ENCODE measurements at places on chromosomes 2 and 18.
A peak's percentile ranks its signal among the peaks of the same experiment; 100 is the strongest.

GRCh38 chr2:101868525-101868924 lies 123.2 kb upstream of the IL1R2 start:
- H3K27ac ChIP-seq: no peak overlapping the region
- no peak overlapping the region for H3K4me3 ChIP-seq
- H3K36me3 ChIP-seq: peaks cover 95% of the 10 kb centered on the region

- H3K4me3 ChIP-seq: no peak overlapping the region
- H3K27ac ChIP-seq: no peak overlapping the region
- H3K4me1 ChIP-seq: no peaks in the 10 kb centered on the region
- no peaks in the 10 kb centered on the region for H3K36me3 ChIP-seq
These were observed 44.0 kb downstream of the SGPP2 start for GRCh38 chr2:222468346-222468745.

GRCh38 chr2:55107436-55107835 lies 57.2 kb upstream of the RTN4 start:
- no peaks in the 10 kb centered on the region for H3K27me3 ChIP-seq
- H3K36me3 ChIP-seq: no peaks in the 10 kb centered on the region
- no peak for DNase-seq

GRCh38 chr18:51051105-51051712 lies 21.2 kb downstream of the SMAD4 start:
- no peak for DNase-seq
- H3K27me3 ChIP-seq: no peaks in the 10 kb centered on the region
- no peaks in the 10 kb centered on the region for H3K4me1 ChIP-seq
- H3K27ac ChIP-seq: no peak overlapping the region
- H3K4me3 ChIP-seq: no peak overlapping the region

DNA sequence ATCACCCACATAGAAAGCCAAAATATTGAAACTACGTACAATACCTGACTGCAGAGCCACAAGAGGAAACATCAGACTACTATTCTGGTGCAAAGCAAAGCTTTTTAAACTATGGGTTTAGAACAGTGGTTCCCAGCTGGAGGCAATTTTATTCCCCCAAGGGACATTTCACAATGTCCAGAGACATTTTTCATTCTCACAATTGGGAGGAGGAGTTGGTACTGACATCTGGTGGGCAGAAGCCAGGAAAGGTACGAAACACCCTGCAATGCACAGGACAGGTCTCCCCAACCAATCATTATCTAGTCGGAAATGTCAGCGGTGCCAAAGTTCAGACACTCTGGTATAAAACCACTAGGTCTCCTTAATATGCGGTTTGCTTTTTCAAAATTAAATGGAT lies 88.4 kb upstream of the ARL5A start:
- no peak overlapping the region for H3K4me3 ChIP-seq
- no peak for DNase-seq
- no peaks in the 10 kb centered on the region for H3K27me3 ChIP-seq
- no peaks in the 10 kb centered on the region for H3K4me1 ChIP-seq
- H3K27ac ChIP-seq: no peak overlapping the region
- H3K36me3 ChIP-seq: no peaks in the 10 kb centered on the region

DNA sequence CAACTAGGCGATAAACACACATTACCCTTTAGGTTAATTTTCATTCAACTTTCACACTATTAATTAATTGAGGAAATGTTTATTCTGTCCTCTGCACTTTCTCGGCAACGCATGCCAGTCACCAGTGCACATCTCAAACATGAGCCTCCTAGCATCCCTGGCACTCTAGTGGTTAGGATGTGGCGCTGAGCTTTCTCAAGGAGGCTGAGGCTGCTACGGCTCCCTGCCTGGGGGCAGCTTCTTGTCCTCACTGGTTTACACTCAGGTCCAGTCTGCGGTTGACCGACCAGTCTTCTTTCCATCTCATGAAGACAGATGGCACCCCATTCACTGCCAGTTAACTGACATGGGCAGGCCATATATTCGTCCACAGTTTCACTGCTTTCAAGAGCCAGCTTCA lies 463.4 kb downstream of the EIPR1 start:
- H3K27me3 ChIP-seq: no peaks in the 10 kb centered on the region
- no peaks in the 10 kb centered on the region for H3K36me3 ChIP-seq
- H3K27ac ChIP-seq: no peak overlapping the region
- DNase-seq: no peak
- H3K4me1 ChIP-seq: no peaks in the 10 kb centered on the region
- no peak overlapping the region for H3K4me3 ChIP-seq

DNA sequence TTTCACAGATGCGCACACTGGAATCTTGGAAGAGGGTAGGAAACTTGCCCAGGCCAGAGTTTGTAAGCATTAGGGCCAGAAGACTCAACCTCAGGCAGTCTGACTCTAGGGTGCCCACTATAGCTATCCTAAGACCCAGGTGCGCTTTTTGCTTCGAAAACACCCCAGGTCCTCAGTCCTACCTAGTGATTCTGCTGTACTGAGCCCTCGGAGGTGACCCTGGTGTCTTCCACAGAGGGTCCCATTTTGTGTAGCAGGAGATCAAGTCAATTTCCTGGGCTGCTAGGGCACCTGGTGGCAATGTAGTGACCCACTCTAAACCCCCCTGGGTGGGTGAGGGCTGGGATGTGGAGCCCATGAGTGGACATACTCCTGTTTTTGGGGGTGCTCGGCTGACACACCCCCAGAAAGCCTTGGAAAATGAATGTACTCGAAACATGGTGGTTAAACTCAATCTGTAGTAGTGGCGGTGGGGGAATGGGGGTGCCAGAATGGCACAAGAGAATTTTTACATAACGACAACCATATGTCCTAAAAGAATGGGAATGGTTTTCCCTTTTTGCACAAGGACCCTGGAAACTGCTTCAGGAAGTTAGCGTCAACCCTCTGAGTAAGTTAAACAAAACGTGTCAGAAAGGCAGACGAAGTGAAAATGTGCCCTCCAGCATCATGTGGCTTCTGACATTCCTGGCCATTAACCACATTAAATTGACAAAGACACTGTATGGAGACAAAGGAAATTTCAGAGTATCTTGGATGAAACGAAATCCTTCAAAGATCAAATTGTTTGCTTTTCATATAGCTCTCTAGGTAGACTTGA lies 218.0 kb upstream of the COPS8 start:
- peaks cover 3% of the 10 kb centered on the region for H3K4me1 ChIP-seq
- no peaks in the 10 kb centered on the region for H3K27me3 ChIP-seq
- peak; percentile 51 for DNase-seq
- H3K36me3 ChIP-seq: no peaks in the 10 kb centered on the region
- H3K4me3 ChIP-seq: no peak overlapping the region

DNA sequence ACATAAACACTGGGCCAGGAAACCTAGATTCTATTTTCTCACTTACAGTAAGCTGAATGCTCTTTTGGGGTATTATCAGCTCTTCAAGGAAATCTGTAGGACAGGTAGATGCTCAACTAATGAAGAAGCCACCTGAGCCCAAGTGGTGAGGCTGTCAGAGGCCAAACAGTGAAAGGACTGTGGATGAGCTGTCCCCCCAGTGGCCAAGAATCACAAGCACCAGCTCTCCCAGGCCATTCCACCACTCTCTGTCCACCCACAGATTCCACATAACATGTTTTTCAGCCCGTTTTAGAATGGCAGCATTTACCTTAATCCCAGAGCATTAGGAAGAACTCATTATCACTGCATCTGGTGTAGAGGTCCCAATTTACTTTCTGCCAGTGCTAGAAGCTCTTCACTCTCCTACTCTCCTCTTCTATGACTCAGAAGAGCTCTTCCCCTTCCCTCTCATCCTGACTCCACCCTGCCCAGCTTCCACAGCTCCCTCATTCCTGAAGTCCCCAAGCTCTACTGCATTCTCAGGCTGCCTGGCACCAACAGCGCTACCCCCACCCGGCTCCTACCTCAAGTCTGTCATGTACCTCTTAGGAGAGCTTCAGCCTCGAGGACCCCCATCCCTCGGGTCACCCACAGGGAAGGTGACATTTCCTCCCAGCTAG lies 43.8 kb upstream of the GORASP2 start:
- H3K27me3 ChIP-seq: no peaks in the 10 kb centered on the region
- no peaks in the 10 kb centered on the region for H3K4me1 ChIP-seq
- no peak for DNase-seq
- no peak overlapping the region for H3K4me3 ChIP-seq

DNA sequence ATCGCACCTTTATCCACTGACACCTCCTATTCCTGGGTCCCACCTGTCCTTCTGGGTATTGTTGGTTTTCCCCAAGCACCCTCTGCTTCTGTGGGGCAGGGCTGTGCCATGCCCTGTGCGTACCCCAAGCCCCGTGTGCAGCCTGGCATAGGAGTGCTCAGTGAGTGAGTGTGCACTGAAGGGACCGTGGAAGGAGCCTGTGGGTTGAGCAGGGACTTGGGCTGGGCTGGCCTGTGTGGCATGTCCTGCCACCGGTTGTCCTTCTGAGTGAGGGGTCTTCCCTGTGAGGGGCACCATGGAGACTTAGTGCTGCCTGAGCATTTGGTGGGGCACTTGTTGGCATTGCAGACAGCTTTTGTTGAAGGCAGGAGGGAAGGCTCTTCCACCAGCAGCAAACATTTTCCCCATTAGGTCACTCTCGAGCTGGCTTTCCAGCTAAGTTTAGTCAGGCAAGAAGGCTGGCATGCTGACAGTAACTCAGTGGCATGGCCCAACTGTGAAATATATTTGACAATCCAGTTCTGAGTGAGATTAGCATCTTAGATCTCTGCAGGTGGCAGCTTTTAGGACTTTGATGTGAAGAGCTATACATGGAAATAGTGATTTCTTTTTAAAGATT lies 64.7 kb downstream of the LPIN1 start:
- peaks cover 25% of the 10 kb centered on the region for H3K36me3 ChIP-seq
- no peak for DNase-seq
- no peak overlapping the region for H3K4me3 ChIP-seq
- H3K4me1 ChIP-seq: no peaks in the 10 kb centered on the region
- H3K27me3 ChIP-seq: no peaks in the 10 kb centered on the region
- no peak overlapping the region for H3K27ac ChIP-seq

DNA sequence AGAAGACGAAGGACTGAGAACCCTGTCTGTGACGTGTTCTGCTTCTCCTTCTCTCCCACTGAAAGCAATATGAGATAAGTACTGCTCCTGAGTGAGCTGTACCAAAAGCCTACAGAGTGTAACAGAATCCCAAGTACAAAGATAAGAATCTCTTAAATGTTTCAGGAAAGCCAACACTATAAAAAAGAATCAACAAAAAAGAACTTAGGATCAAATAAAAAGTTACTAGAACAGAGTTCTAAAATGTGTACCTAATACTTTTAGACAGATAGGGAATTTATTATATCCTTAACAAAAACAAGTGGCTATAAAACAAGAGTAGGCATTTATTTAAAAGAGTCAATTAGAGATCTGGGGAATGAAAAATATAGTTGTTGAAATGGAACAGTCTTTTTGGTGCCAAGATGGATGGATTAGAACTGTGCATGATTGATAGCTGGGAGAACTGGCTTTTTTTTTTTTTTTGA lies 49.0 kb downstream of the NCOA1 start:
- H3K36me3 ChIP-seq: no peaks in the 10 kb centered on the region
- no peaks in the 10 kb centered on the region for H3K27me3 ChIP-seq

- no peaks in the 10 kb centered on the region for H3K36me3 ChIP-seq
- H3K4me3 ChIP-seq: no peak overlapping the region
- H3K4me1 ChIP-seq: no peaks in the 10 kb centered on the region
- no peak overlapping the region for H3K27ac ChIP-seq
These were observed 5.9 kb downstream of the ARID5A start for GRCh38 chr2:96542357-96542977.

GRCh38 chr2:182426918-182427240 lies at the start of gene PDE1A:
Gene PDE1A, minus strand, starts transcription at chr2:182427036.
- no peak within 1 kb of the TSS for H3K4me3 ChIP-seq
- no peaks in the 10 kb centered on the region for H3K36me3 ChIP-seq
- no peaks in the 10 kb centered on the region for H3K4me1 ChIP-seq

GRCh38 chr2:172612051-172612450 lies 56.2 kb downstream of the PDK1 start:
- H3K36me3 ChIP-seq: peaks cover 4% of the 10 kb centered on the region
- DNase-seq: no peak
- H3K27me3 ChIP-seq: no peaks in the 10 kb centered on the region
- H3K4me3 ChIP-seq: no peak overlapping the region

DNA sequence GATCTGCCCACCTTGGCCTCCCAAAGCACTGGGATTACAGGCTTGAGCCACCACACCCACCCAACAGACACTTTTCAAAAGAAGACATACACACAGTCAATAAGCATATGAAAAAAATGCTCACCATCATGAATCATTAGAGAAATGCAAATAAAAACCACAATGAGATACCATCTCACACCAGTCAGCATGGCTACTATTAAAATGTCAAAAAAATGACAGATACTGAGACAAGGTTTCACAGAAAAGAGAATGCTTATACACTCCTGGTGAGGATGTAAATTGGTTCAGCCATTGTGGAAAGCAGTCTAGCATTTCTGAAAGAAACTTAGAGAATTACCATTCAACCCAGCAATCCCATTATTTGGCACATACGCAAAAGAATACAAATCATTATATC lies 1947.2 kb downstream of the SUCLG1 start:
- no peaks in the 10 kb centered on the region for H3K36me3 ChIP-seq
- no peaks in the 10 kb centered on the region for H3K27me3 ChIP-seq
- no peak overlapping the region for H3K27ac ChIP-seq
- H3K4me1 ChIP-seq: no peaks in the 10 kb centered on the region
- no peak for DNase-seq

- peak overlapping the region; percentile 78 for H3K27ac ChIP-seq
- no peaks in the 10 kb centered on the region for H3K36me3 ChIP-seq
- no peaks in the 10 kb centered on the region for H3K27me3 ChIP-seq
- no peaks in the 10 kb centered on the region for H3K4me1 ChIP-seq
- DNase-seq: no peak
These were observed 159.4 kb downstream of the RBM43 start for GRCh38 chr2:151102226-151102625.

GRCh38 chr18:58947136-58947732 lies 82.6 kb downstream of the ZNF532 start:
- H3K27ac ChIP-seq: no peak overlapping the region
- H3K27me3 ChIP-seq: no peaks in the 10 kb centered on the region
- peaks cover 3% of the 10 kb centered on the region for H3K4me1 ChIP-seq
- H3K36me3 ChIP-seq: peaks cover 91% of the 10 kb centered on the region
- DNase-seq: no peak

DNA sequence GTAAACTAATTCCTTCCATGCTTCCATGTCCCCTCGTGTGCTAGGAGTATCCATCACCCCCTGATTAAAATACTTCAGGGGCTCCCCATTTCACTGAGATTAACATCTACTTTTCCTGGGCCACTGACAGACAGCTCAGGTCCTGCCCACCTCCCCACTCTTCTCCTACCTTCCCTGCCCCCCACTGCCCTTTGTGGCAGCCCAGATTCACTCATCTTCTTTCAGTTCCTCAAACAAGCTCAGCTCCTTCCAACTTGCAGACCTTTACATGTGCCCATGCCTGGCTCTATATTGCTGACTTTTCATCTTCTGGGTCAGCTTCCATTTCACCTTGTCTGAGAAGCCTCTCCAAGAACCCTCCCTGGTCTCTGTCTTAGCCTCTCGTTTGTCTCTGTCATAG lies 12.0 kb downstream of the RUFY4 start:
- DNase-seq: no peak
- no peak overlapping the region for H3K4me3 ChIP-seq
- H3K27me3 ChIP-seq: no peaks in the 10 kb centered on the region
- H3K27ac ChIP-seq: no peak overlapping the region
- H3K36me3 ChIP-seq: no peaks in the 10 kb centered on the region

- H3K27me3 ChIP-seq: no peaks in the 10 kb centered on the region
- H3K27ac ChIP-seq: no peak overlapping the region
- no peak overlapping the region for H3K4me3 ChIP-seq
- H3K4me1 ChIP-seq: peaks cover 10% of the 10 kb centered on the region
- no peak for DNase-seq
- H3K36me3 ChIP-seq: no peaks in the 10 kb centered on the region
These were observed 29.2 kb downstream of the SH3RF3 start for GRCh38 chr2:109158237-109158636.
